DMS53 (cell line): ENCODE measurements at places on chromosomes 6 and 20.

DNA sequence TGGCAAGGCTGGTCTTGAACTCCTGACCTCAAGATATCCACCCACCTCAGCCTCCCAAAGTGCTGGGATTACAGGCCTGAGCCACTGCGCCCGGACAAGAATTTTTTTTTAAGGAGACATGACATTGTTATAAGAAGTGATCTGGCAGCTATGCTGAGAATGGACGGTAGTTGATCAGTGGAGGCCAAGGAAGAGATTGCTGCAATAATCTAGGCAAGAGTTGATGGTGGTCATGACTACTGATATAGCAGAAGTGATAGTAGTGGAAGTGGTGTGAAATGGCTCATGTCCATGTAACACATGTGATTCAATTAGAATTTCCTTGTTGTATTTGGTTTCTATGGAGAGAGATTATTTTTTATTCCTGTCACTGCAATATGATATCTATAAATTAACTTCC lies 125.3 kb upstream of the CCN2 start:
- DNase-seq, result no peak

- DNase-seq, result no peak
Observed at GRCh38 chr6:38483526-38483925, 156.2 kb downstream of the BTBD9 start.

DNA sequence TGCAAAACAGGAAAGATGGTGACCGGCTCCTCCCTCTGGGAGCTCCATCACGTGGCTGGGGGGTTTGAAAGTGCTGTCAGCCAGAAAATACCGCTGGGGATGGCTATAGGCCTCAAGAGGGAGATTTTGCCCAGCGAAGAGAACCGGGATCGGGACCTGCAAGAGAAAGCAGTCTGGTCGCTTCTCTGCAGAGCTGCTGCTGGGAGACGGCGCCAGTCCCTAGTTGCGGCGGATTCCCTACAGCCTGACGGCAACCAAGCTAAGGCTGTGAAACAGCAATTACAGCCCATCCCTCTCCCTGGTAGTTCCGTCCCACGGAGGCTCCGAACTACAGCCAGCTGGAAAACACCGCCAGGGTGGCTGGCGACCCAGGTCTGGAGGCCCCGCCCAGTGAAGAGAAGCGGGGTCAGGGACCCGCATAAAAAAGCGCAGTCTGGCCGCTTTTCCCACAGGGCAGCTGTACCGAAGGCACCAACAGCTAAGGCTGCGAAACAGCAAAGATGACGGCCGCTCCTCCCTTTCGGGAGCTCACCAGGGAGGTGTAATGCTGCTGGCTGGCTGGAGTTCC lies 238.1 kb upstream of the IRAK1BP1 start:
- peak; percentile 73 for DNase-seq

- DNase-seq, result no peak
Observed at GRCh38 chr6:6614096-6614982, 25.8 kb downstream of the LY86 start.

DNA sequence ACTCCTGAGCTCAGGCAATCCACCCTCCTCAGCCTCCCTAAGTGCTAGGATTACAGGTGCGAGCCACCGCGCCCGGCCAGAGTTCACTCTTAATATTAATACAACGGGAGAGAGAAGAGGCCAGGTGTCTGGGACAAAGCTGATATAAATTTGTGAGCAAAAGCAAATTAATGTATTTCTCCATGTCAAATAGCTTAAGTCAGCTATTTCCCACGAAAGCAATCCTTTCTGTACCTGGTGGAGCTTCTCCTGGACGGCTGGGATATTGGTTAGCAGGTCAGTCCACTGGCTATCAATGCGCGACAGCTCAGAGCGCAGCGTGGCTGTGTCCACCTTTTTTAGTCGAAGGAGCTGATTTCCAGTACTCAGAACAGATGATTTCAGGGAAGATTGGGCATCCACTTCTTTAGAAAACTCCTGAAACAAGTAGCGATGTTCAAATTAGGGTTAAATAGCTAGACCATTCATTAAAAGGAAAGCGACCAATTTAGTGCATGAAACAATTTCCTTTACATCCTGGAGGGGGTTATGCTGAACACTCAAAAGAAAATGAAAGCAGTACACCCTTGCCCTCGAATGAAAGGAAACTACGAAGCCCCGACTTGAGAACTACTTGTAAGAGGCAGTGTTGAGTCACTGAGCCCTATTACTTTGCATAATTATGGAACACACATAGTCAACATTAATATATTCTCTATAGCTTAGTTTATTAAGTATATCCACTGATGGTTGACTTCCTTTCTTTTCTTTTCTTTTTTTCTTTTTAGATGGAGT lies 403.4 kb downstream of the SYNE1 start:
- DNase-seq, result no peak

DNA sequence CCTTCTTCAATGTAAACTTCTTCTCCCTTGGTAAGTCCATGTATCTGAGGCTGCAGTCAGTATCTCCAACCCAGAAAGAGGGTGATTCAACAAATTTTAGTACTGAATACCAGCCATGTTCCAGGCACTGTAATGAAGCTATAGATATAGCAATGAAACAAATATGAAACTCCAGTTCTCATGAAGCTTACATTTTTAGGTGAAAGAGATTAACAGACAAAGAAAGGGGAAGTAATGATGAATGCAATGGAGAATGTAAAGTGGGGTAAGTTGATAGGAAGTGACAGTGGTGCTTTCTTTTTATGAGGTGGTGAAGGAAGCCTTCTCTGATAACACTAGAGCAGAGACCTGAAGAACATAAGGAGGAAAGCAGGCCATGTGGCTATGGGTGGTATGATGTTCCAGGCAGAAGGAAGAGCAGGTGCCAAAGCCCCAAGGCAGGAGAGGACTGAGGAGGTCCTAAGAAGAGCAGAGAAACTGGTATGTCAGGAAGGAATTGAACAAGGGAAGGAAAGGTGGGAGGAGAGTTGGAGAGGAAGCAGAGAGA lies 143.6 kb downstream of the TFAP2B start:
- no peak for DNase-seq

- DNase-seq, result no peak
Observed at GRCh38 chr6:28856620-28857005, 67.2 kb downstream of the TRIM27 start.

DNA sequence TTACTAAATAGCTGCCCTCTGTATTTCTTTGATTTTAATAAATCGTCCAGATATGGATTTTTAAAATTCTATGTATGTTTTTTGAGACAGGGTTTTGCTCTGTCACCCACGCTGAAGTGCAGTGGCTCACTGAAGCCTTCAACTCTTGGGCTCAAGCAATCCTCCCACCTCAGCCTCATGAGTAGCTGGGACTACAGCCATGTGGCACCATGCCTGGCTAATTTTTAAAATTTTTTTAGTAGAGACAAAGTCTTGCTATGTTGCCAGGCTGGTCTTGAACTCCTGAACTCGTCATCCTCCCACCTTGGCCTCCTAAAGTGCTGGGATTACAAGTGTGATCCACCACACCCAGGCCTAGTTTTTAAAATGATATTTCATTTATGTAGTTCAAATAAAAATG lies 47.4 kb upstream of the DDR1 start:
- DNase-seq, result no peak

- DNase-seq, result no peak
Observed at GRCh38 chr20:8631271-8631670, 437.6 kb upstream of the PLCB4 start.

DNA sequence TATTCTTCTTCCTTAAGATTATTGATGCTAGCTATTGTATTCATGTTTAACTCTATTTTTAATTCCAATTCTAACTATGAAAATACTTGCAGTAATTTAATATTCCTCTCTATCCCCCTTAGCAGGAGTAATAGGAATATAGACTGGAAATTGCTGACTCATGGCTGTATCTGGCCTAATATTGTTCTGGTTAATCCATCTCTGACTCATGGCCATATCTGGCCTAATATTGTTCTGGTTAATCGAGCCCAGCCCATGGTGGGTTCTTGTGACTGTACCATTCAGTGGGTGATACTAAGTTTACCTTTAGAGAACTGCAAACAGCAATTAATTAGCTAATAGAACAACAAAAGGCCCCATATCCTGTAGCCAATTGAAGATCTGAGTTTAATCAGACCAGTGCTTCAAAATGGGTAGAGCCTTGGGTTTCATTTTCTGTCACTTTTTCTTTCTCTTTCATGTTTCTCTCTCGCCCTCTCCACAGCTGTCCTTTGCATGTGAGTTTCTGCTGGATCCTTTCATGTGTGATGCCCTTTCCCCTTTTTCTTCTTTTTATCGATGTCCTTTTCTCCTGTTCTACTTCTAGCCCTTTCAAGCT lies 50.6 kb downstream of the SLC22A3 start:
- peak; percentile 23 for DNase-seq

- peak; percentile 63 for DNase-seq
Observed at GRCh38 chr6:51489133-51489532, 598.3 kb downstream of the PKHD1 start.

GRCh38 chr6:18976966-18977365 lies 589.8 kb downstream of the RNF144B start:
- DNase-seq, result peak; percentile 6

GRCh38 chr6:76852776-76853175 lies 610.5 kb downstream of the HTR1B start:
- DNase-seq, result no peak

- no peak for DNase-seq
Observed at GRCh38 chr20:17872434-17872833, 96.2 kb downstream of the SNX5 start.

DNA sequence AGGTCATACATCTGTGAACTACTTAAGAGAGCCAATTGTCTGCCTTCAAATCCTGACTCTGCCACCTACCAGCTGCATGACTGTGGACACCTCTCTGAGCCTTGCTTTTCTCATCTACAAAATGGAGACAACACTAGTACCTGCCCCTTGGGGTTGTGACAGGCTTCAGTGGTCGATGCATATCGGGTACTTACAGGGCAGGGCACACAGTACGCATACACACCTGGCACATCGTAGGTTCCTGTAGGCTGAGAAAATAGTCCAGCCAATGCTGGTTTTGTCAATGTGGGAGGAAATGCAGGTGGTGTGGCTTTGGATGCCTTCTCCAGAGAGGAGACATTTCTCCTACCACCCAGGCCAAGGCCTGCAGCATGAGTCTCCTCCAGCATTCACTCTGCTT lies 2.3 kb downstream of the ADIG start:
- DNase-seq, result no peak

GRCh38 chr6:100808638-100809275 lies 72.4 kb downstream of the ASCC3 start:
- DNase-seq, result no peak

GRCh38 chr6:113488061-113488460 lies 369.1 kb upstream of the MARCKS start:
- DNase-seq, result no peak

DNA sequence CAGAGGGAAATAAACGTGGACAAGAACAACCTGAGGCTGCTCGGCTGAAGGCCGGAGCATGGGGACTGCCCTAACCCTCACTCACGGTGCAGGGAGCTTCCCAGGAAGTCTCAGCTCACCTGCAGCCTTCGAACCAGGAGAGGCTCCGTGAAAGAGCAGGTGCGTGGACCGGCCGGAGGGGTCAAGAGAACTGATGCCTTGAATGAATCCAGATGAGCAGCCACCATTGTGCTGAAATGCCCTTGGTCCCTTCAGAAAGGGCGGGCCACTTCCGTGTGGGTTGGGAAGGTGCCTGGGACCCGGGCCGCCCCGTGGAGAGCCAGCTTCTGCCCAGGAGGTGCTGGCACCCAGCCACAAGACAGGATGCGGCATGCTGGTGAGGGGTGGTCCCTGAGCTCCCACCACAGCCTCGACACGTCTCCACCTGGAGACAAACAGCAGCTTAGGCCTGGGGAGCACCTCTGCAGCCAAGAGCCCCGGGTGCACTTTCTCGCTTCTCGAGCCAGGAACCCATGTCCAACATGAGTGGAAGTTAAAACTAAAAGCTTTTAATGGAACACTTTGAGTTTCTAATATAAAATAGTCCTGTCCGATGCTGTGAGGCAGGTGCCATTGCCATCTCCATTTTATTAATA lies 83.5 kb downstream of the TTLL2 start:
- no peak for DNase-seq

GRCh38 chr6:142902636-142903053 lies 42.3 kb downstream of the HIVEP2 start:
- DNase-seq, result peak; percentile 8

DNA sequence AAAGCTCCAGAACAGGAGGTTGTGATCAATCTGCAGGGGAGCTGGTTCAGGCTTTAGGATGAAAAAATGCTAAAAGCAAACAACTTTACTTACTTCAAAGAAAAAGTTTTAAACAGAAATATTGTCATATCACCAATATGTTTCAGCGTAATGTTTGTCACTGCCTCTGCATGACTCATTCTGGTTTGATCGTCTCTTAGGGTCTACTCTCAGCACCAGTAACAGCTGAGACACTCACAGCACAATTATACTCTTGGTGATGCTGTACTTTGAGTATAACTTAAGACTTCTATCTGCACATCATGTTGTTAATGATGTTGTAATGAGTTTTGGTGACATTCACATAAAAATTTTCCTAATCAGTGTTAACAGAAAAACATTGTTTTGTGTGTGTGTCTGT lies 665.4 kb downstream of the EPM2A start:
- no peak for DNase-seq

DNA sequence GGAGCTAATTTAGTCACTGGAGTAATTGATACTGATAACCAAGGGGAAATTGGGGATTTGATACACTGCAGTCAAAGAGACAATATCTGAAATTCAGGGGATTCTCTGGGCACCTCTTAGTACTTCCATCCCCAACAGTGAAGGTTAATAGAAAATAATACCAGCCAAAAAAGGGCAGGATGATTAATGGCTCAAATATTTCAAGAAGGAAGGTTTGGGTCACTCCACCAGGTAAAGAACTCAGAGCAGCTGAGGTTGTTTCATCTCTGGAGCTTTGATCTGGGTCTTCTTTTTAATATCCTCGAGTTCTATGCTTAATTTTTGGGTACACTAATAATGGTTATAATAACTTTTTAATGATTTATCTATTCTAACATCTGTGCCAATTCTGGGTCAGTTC lies 70.8 kb downstream of the CDKAL1 start:
- DNase-seq, result no peak

DNA sequence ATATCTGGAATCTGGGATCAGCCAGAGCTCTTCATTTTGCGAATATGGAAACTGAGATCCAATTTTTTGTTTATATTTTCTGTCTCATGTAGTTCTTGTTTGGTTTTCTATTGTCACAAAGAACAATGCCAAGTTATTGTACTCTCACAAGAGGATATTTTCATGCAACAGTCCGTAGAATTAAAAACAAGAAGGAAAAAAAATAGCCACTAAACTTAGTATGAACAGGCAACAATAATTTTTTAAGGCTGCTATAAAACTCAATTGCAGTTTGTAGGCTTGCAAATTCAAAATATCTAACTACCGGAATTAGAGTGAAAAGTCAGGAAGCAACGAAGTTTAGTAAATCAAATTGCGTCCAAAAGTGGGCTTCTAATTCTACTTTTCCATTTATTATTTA lies 1.2 kb downstream of the POPDC3 start:
- no peak for DNase-seq

DNA sequence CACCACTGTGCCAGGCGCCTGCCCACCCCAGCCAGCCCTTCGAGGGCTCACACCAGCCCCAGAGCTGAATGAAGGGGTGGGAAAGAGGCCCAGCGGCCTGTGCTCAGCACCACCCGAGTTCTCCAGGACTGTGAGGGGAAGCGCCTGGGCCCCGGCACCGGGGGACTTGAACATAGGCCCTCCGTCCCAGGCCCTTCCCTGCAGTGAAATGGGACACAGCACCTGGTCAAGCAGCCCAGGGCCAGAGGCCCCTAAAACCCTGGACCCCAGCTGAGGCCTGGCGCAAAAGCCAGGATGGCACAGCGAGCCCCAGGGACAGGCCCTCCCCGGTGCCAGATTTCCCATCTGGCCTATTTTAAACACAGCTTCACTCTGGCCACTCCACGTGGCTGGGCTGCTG lies 4.0 kb downstream of the KCNQ2 start:
- DNase-seq, result no peak

- no peak for DNase-seq
Observed at GRCh38 chr20:3919352-3919751, 30.2 kb downstream of the PANK2 start.

- no peak for DNase-seq
Observed at GRCh38 chr6:128966934-128967333, 84.0 kb downstream of the LAMA2 start.
